ENCODE measurements at places on chromosomes 7 and 10.

GRCh38 chr7:148397056-148397455 is 193.5 kb upstream of the C7orf33 start:
- no peak for DNase-seq

DNA sequence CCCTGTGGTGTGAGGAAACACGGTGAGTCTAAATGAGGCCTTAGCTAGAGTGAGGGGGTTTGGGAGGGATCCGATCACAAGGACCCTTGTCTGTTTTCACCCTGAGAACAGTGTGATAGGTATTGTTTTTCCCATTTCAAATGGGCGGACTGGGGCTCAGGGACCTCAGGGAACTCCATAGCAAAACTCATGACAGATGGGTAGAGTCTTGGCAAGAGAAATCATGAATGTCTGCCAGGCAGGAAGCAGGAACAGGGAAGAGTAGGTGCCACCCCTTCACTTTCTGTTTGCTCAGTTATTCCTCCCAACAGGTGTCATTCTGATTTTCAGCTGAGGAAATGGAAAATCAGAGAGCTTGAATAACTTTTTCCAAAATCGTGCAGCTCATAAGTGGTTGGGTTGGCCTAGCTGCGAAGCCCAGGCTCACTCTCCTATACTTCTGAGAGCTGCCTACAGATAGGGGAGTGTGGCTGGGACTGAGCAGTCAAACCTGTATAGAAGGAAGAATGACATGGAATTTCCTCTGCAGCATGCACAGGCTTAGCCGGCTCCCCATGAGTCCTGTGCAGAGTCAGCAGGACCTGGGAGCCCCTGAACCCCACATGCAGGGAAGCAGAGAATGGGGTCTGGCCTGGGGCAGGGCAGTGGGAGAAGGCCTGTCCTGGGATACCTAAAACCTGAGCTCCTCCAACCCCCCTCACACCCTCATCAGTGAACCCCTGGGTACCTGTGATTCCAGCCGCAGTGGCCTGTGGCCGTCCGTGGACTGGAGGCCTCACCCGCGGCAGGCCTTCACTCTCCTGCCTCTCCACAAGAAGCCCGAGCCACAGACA is 17.6 kb upstream of the C10orf105 start:
- no peak for DNase-seq

GRCh38 chr10:62244088-62244487 is 24.6 kb downstream of the RTKN2 start:
- DNase-seq = no peak

DNA sequence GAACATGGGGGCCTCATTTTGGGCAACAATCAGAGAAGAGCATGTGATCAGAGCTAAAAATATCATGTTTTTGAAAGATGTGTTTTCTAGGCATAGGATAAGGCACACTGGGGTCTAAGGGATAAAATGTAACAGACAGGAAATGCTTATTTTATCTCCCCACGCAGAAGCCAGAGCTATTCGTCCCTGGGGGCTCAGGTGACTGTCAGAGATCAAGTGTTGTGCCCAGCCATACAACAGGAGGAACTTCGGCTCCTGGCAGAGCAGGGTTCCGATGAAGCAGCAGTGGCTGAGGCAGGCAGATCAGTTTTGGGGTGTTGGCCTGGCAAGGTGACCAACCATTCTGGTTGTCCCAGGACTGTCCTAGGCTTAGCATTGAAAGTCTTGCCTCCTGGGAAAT is 15.2 kb downstream of the NPY start:
- DNase-seq = no peak

GRCh38 chr10:113140143-113141011 is 190.3 kb downstream of the TCF7L2 start:
- DNase-seq = no peak

DNA sequence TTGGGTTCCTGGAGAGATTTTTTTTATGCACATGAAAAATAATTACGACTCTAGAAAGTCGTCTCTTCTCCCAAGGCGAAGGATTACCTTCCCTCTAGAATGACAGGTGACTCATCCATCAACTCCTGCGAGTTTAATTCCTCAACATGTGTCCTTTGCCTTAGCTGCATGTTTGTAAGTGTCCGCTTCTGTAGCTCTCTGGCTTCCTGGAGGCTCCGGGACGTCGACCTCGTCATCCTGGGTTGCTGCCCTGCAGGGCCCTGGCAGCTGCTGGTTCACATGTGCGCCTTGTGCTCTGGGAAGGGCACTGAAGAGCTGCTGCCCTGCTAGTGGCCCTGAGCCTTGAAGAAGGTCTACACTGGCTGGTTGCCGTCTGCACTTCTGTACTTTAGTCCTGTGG is 210.2 kb downstream of the MLLT10 start:
- no peak for DNase-seq

DNA sequence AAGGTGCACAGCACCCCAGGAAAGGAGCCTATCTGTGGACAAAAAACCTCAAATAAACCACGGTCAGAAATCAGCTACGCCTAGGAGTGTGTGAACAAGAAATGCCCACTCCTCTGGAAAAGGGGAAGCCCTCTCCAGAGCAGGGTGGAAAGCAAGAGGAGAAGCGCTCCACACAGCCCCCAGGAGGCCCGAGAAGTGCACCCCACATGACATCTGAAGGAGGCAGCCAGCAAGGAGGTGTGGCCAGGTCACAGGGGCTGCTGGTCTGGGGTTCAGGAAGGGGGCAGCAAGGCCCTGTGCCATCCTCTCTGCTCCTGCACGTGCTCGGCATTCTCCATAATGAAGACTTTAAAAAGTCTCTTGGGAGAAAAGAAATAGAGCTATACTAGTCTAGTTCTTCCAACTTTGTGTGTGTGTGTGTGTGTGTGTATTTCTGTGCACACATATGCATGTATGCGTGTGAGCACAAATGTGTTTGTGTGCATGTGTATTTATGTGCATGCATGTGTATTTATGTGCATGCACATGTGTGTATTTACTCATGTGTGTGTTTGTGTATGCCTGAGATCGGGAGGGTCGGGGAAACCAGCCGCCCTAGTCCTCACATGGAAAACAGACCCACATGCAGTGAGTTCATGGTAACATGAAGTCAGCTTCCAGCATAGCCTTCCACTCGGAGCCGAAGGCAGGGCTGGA is 76.5 kb downstream of the TNS3 start:
- DNase-seq = no peak

DNA sequence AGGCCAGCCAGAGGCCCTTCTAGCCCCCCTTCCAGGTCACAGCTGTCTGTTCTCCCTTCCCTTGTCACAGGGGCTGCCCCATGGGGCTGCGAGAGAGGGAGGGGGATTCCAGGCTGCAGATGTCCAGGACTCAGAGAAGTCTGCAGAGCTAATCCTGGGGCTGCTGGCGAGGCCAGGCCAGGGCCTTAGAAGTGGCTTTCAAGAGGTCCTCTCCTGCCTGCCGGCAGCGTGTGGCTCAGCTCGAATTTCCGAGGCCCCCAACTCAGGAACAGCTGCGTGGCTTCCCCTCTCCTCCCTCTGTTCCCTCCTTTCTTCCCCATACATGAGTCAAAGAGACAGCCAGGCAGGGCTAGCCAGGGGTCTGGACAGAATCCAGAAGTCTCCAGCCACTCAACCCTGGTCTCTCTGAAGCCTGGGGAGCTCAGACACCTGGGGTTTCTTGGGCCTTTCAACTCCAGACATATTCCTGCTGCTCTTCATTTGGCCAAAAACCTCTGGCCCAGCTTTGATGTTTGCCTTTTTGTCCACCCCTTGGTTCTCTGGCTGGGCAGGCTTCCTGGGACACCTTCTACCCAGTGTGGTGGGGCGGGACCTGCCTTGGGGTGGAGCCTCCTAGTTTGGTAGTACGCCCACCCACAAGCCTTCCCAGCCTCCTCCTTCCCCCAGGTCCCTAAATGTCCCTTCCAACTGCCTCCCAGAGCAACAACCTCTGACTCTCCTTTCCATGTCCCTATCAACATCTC is 21.8 kb upstream of the EIF5AL1 start:
- DNase-seq = no peak

GRCh38 chr10:99612167-99612831 is 7.9 kb downstream of the SLC25A28 start:
- DNase-seq = no peak

GRCh38 chr7:19752020-19752419 is 21.4 kb downstream of the TMEM196 start:
- DNase-seq = no peak

GRCh38 chr10:53754596-53755250 is 982.1 kb upstream of the MBL2 start:
- no peak for DNase-seq

DNA sequence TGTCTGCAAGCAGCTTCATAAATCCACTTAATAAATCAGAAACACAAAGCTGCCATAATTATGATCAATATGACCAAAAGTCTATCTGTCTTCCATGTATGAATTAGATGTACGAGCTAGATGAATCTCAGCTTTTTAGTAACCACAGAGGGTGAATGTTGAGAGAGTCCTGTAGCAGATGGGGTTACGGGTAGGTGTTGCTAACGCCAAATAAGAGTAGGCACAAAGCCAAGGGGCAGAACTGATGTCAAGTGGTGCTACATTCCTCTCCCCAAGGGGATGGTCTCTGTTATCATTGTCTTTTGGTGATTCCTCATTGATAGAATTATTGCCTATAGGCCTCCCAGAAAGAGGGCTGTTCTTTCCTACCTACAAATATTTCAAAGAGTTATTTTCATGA is 257.8 kb downstream of the PCLO start:
- no peak for DNase-seq

GRCh38 chr10:125158601-125159485 is 1.5 kb downstream of the CTBP2 start:
- peak; percentile 18 for DNase-seq

GRCh38 chr10:126892226-126893175 is 12.7 kb upstream of the DOCK1 start:
- DNase-seq = no peak

GRCh38 chr7:39754326-39755120 is 131.2 kb downstream of the RALA start:
- no peak for DNase-seq

- no peak for DNase-seq
Measured at GRCh38 chr7:47948141-47948790, at the start of gene PKD1L1. Gene PKD1L1, minus strand, starts transcription at chr7:47948466. Its CDS starts 26 bp downstream, at chr7:47948440.

DNA sequence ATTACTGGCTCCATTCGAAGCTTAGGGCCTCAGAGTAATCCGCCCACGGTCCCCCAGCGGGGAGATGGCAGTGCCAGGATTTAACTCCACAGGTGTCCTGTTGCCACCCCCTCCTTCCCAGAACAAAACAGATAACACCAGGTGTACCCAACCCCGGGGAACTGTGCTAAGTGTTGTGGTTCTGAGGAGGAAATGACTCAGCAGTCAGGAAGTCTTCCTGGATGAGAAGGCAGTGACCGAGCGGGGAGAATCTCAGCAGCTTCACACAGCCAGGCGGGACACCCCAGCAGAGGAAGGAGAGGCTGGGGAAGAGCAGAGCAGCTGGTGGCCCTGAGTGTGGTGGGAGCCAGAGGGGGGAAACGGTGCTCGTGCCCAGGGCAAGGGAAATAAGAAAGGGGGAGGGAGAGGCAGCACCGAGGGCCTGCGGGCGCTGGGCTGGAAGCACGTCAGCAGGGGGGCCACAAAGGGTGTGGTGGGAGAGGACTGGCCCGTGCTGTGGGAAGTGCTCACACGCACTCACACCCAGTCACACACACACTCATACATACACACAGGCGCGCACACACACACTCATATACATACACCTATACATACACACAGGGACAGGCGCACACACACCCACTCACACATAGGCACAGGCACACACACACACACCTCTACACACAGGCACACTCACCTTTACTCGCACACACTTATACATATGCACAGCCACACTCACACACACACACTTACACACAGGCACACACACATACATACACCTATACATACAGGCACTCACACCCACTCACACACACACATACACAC is 59.8 kb upstream of the CHST15 start:
- no peak for DNase-seq

GRCh38 chr7:17638727-17639126 is 301.6 kb downstream of the SNX13 start:
- no peak for DNase-seq

DNA sequence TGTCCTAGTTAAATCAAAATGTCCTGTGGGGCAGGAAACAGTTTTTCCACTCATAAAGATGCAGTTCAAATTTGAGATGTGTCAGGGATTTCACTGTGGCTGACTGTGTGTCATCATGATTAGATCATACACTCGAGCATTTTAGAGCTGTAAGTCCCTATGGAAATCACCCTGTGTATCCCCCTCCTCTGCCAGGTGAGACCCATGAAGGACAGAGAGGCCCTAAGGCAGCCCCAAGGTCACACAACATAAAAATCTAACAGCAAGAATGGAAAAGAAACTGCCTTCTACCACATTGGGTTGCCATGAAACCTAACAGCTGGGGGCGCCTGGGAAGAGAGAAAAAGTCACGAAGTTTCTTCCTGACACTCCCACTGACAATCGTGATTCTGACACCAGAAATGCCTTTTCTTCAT is 135.8 kb downstream of the KCNMA1 start:
- no peak for DNase-seq

GRCh38 chr7:107318523-107319160 is 149.8 kb downstream of the HBP1 start:
- no peak for DNase-seq

DNA sequence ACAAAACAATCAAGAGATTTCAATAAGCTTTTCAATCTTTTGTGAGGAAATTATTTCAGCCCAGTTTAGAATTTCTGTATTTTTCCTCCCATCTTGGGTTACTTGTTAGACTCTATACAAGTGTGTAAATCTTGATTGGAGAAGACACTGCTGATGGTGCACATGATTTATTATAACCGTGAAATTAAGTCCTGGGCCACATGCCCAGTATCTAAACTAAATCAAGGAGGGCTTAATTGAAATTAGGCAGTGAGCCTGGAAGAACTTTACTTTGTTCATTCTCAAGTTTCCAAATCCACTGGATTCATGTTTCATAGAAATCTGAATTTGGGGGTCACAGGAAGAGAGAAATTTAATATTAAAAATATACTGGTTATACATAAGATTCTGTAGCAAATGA is 44.5 kb downstream of the CSTF2T start:
- no peak for DNase-seq

DNA sequence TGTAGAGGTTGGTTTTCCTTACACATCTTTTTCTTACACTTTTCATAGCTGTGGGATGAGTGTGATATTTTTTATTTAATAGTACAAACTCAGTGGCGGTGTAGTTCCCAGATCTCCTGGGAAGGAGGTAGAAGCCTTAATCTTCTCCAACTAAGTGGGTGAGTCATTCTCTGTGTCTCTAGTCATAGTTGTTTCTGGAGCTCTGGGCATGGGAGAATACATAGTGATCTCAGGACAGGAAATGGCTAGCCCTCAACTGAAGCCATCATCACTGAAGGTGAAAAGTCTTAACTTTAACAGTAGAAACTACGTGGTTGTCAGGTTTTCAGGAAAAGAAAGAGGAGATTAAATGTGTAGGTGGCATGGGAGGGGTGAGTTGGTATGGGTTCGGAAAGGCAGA is 319.4 kb upstream of the FZD8 start:
- DNase-seq = no peak

DNA sequence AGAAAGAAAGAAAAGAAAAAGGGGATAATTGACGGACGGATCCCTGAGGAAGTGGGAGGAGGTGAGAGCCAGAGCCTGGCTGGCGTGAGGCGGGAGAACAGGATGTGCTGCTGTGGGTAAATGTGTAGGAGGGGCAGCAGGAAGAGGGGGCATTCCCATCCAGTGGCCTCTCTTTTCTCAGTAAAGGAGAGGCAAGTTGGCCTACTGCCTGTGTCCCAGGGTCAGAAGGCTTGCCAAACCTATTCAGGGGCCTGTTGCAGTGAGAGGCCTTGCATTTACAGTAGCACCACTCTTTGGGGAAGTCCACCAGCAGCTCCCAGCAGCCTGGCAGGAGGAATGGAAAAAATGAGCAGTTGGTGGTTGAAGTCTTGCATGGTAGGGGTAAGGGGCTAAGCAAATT is 26.6 kb upstream of the ASCC1 start:
- no peak for DNase-seq

- no peak for DNase-seq
Measured at GRCh38 chr7:53426145-53426750, 390.8 kb downstream of the POM121L12 start.

Measured in activated gamma-delta T cell (primary cell).